Vein endothelial cell (primary cell): ENCODE measurements at places on chromosomes 2 and 18. TPM values are rescaled to one million over a fixed set of nuclear protein-coding genes. Genes with fewer than 3 reads are reported as not detected.

Gene KIF5C
- 0.29 and 0.33 TPM in 2 replicates for total RNA-seq

Gene SLC9A2
- under 0.01 TPM in 1 of 2 replicates, not detected in the other for total RNA-seq

Gene HNMT
- 6.2 and 10.6 TPM in 2 replicates for total RNA-seq

Gene FAM110C
- under 0.01 TPM in 2 replicates for total RNA-seq

Gene BMP10
- total RNA-seq: 0.33 TPM in 1 of 2 replicates, not detected in the other

Gene CASP8
- 6.2 and 7.5 TPM in 2 replicates for total RNA-seq

Gene DAW1
- 0.57 and 3.3 TPM in 2 replicates for total RNA-seq
